CD8-positive, alpha-beta memory T cell (primary cell): ENCODE measurements at places on chromosomes 1 and 21. TPM values are rescaled to one million over a fixed set of nuclear protein-coding genes. Genes with fewer than 3 reads are reported as not detected.

DNA sequence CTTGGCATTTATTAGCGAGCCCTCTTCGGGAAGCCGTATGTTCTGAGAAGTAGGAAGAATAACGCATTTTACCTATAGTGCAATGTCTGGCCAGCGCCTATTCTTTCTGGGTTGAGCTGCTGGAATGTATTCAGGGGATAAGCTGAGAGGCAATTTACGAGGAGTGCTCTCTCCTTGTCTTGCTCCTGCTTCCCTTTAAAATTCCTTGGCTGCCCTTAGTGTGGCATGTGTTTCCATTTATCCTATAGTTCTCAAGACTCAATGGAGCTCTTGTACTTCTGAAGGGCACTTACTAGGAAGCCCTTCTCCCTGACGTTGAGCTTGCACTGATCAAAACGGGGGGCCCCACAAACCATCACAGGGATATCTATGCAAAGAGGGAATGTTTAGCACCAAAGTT is 364.6 kb downstream of the DISC1 start:
- H3K36me3 ChIP-seq, result no peaks in the 10 kb centered on the region
- H3K4me1 ChIP-seq, result no peaks in the 10 kb centered on the region
- H3K4me3 ChIP-seq, result no peak overlapping the region
- no peak overlapping the region for H3K27ac ChIP-seq
- DNase-seq, result no peak

DNA sequence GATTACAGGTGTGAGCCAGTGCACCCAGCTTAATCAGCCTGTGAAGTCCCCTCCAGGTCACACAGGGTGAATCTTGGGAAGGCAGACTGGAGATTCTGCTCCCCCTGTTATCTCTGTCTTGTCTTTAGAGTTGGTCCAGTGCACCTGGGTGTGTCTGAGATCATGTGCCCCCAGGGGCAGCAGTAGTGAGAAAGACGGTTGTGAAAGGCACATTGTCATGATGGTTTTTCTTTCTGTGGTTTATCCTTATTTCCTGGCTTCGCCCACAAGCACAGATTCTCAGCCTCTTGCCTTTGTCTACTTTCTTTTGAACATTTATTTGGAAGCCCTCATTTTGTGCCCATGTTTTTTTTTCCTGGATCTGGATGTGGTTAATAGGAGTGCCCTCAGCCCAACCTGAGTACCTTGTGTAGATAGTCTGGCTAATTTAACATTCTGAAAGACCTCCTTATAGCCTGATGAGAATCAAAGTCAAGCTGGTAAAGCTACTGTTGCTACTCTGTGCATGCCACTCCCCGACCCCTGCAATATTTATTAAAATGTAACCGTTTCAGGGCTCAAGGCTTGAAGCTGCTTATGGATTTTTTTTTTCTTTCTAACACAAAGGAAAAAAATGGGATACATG is 23.7 kb downstream of the UCK2 start:
- H3K4me3 ChIP-seq, result no peak overlapping the region
- no peak overlapping the region for H3K27ac ChIP-seq
- H3K36me3 ChIP-seq, result no peaks in the 10 kb centered on the region
- no peaks in the 10 kb centered on the region for H3K27me3 ChIP-seq

- H3K36me3 ChIP-seq, result peaks cover 5% of the 10 kb centered on the region
- H3K4me3 ChIP-seq, result peak overlapping the region; percentile 78
Observed at GRCh38 chr1:109484519-109484975, 842 bp downstream of the ATXN7L2 start.

AMY1B gene
- total RNA-seq, result not detected

VAV3 gene
- 4.4 TPM for total RNA-seq

SELENBP1 gene
- total RNA-seq, result not detected

KCNT2 gene
- not detected for total RNA-seq

CELA3B gene
- not detected for total RNA-seq

C1QC gene
- 1.4 TPM for total RNA-seq
